Naive thymus-derived CD4-positive, alpha-beta T cell (primary cell): ENCODE measurements at places on chromosomes 7 and 10. TPM values are rescaled to one million over a fixed set of nuclear protein-coding genes. Genes with fewer than 3 reads are reported as not detected.

DNA sequence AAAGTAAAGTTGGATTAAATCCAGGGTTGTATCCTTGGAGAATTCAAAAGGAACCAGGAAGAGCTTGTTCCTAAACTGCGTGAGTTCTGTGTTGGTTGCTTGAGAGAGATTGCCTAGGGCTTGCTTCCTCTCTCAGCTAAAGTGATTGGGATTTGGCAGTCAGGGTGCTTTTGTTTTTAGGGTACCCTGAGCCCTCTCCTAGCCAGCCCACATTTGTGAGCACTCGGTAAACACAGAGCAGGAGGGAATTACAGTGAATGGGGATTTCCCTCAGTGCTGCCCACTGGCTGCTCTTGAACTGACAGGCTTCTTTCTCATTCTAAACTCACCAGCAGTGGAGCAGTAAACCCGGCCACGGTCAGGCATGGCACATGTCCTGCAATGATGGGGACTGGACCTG is 146.9 kb downstream of the TPST1 start:
- no peak for DNase-seq
- no peak overlapping the region for H3K4me3 ChIP-seq
- H3K4me1 ChIP-seq = no peaks in the 10 kb centered on the region
- no peaks in the 10 kb centered on the region for H3K27me3 ChIP-seq
- H3K36me3 ChIP-seq = no peaks in the 10 kb centered on the region
- H3K27ac ChIP-seq = no peak overlapping the region

- no peak overlapping the region for H3K27ac ChIP-seq
- H3K36me3 ChIP-seq = no peaks in the 10 kb centered on the region
- no peak overlapping the region for H3K4me3 ChIP-seq
Measured at GRCh38 chr7:98049034-98049433, 57.6 kb upstream of the LMTK2 start.

- no peak overlapping the region for H3K4me3 ChIP-seq
- no peaks in the 10 kb centered on the region for H3K36me3 ChIP-seq
- H3K27me3 ChIP-seq = no peaks in the 10 kb centered on the region
- H3K4me1 ChIP-seq = no peaks in the 10 kb centered on the region
Measured at GRCh38 chr10:898141-898540, 33.4 kb downstream of the LARP4B start.

DNA sequence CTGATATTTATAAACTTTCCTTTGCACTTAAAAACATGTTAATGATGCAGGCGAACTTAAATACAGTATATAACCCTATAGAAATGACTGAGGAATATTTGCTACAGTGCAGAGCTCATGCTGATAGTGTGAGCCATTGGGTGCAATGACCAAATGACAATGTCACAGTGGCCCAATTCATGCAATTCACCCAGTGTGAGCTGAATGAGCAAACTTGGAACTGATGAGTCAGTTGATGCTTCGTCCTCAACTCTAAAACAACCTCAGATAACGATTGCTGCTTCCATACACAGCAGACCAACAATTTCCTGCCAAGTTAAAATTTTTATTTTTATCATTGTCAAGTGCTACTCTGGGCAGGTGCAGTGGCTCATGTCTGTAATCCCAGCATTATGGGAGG is 12.1 kb upstream of the ZC3HAV1L start:
- no peak overlapping the region for H3K4me3 ChIP-seq
- H3K27ac ChIP-seq = no peak overlapping the region
- H3K27me3 ChIP-seq = no peaks in the 10 kb centered on the region
- peaks cover 29% of the 10 kb centered on the region for H3K36me3 ChIP-seq
- peaks cover 29% of the 10 kb centered on the region for H3K4me1 ChIP-seq

GRCh38 chr10:8041284-8041991 is 13.1 kb upstream of the GATA3 start:
- no peak overlapping the region for H3K27ac ChIP-seq
- H3K4me1 ChIP-seq = peaks cover 31% of the 10 kb centered on the region
- no peak overlapping the region for H3K4me3 ChIP-seq
- no peaks in the 10 kb centered on the region for H3K36me3 ChIP-seq
- no peak for DNase-seq
- peaks cover 85% of the 10 kb centered on the region for H3K27me3 ChIP-seq

Gene MYL10
- not detected in 2 replicates for total RNA-seq

Gene TCAF2
- total RNA-seq = 14.1 TPM

Gene GTF2IRD1
- total RNA-seq = 5.6 TPM

Gene IDI2
- total RNA-seq = not detected
